ENCODE measurements at places on chromosomes 4 and X.

DNA sequence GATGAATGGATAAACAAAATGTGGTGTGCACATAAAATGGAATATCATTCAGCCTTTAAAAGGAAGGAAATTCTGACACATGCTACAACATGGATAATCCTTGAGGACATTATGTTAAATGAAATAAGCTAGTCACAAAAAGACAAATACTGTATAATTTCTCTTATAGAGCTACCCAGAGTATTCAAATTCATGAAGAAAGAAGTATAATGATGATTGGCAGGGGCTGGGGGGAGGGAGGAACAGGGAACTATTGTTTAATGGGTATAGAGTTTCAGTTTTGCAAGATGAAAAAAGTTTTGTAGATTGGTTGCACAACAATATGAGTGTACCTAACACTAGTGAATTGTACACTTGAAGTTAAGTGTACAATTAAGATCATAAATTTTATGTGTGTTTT lies 153.9 kb upstream of the STK26 start:
- no peak for DNase-seq

GRCh38 chr4:117549524-117549923 lies 464.1 kb upstream of the TRAM1L1 start:
- no peak for DNase-seq

- no peak for DNase-seq
Observed at GRCh38 chr4:38738940-38739803, 43.6 kb downstream of the TLR10 start.

- no peak for DNase-seq
Observed at GRCh38 chr4:2913168-2913567, 50.0 kb downstream of the NOP14 start.

DNA sequence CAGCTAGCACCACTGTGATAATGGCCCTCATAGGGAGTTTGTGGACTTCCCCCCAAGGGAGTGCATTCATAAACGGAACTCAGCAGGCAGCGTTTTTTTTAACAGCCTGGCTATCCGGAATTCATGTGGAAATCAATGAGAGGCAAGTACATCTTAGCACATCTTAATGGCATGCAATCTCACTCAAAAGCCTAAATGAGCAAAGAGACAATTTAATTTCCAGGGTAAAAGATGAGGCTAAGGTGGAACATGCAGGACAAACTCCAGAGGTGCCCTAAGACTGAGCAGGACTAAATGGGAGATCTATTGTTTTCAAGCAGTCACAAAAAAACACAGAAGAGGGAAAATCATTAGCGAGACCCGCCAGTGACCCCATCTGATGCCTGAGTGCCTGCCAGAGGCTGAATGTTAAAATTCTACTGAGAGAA lies 243.5 kb upstream of the KCNIP4 start:
- DNase-seq: no peak

- no peak for DNase-seq
Observed at GRCh38 chr4:123257591-123257990, 139.0 kb upstream of the SPRY1 start.

- DNase-seq: no peak
Observed at GRCh38 chr4:27005501-27005900, 144.9 kb downstream of the STIM2 start.

- DNase-seq: no peak
Observed at GRCh38 chr4:139454111-139455045, at the start of gene RAB33B. TSS of gene RAB33B (plus strand) at chr4:139454121. CDS start at chr4:139454196, 75 bp downstream.

DNA sequence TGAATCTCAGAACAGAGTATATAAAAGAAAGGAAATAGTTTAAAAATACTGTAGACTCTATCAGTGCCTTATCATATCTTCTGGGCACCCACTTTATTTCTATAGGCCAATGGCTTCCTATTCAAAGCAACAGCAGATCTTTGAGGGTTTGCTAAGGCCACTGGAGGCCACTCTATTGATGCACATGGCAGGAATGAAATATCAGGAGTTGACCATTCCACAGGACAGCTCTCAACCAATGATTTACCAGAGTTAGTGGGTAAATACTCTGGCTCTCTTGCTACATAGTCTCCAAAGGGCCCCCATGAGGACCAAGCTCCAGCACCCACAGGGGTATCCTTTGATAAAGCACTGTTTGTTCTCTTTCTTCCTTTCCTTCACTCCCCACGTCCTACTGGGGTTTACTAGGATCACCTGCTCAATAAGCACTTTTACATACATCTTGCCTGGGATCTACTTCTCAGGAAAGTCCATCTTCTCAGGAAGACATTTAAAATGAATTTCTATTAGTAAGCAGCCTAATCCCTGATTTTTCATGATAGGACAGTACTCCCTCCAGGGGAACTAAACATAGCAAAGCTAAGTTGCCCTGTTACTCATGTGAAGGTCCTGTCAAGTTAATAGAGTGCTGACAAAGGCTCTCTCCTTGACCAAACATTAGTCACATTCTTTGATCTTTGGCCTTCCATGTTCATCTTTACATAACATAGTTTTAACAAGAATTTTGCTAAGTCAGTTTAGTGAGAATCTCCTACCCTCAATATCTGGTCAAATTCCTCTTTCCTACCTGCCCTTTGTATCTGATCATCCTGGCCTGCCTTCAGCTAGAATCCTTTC lies 459.7 kb downstream of the GRXCR1 start:
- DNase-seq: no peak

GRCh38 chrX:135213200-135213844 lies 38.5 kb upstream of the ETDA start:
- no peak for DNase-seq

DNA sequence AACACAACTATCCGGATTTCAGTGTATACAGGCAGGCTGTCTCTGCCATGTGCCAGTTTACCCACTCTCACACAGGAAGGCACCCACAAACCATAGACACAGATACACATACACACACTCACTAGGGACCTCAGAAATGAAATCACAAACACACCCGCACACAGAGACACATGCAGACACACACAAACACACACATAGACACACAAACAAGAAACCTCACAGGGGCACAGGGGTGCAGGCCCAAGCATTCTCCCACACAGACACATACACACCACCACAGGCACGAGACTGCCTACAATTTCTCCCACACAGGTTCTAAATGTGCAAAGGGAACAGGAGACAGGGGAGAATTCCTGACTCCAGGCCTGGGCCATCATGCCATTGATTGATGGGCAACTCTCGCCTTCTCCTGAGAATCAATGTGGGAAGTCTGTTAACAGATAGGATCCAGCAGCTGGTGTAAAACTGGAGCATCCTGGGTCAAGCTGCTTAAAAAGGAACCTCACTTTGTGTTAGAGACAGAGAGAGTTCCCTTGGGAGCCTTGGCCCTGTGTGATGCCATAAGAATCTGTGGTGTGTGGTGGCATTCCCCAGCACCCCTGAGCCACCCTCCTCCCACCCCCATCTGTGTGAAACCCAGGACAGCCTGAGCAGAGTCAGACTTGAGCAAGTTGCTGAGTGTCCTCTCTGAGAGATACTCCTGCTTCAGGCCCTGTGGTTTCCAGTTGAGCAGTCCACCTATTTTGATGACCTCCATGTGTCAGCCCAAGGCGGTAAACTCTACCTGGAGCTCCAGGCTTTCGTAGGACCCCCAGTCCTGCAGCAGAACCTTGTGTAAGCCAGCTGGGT lies 33.9 kb downstream of the NBDY start:
- no peak for DNase-seq

GRCh38 chr4:19583827-19584569 lies 667.7 kb upstream of the SLIT2 start:
- no peak for DNase-seq

DNA sequence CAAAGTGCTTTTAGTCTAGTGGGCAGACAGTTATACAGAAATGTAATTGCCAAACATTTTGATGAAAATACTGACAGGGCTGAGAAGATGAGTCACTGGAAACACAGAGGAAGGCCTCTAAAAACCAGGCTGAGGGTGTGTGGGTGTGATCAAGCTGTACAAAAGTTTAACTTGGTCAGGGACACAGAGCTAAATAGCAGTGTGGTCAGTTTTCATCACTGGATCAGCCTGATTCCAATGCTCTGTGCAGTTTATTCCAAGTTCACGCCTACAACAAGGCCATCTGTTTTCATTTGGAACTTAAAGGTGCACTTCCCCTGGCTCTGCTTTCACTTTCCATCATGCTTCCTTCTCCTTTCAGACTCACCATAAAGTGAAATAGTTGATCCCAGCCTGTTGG lies 10.6 kb downstream of the CENPVL3 start:
- no peak for DNase-seq

DNA sequence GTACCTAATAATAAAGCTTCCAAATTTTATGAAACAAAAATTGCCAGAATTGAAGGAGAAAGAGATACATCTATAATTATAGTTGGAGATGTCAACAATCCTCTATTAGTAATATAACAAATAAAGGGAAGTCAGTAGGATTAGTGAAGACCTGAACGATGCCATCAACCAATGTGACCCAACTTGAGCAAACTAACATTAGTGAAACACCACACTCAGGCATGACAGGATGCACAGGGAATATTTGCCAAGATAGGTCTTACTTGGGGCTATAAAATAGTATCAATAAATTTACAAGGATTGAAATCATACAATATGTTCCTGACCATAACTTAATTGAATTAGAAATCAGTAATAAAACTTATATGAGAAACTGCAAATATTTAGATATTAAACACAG lies 12.0 kb downstream of the SPON2 start:
- no peak for DNase-seq

DNA sequence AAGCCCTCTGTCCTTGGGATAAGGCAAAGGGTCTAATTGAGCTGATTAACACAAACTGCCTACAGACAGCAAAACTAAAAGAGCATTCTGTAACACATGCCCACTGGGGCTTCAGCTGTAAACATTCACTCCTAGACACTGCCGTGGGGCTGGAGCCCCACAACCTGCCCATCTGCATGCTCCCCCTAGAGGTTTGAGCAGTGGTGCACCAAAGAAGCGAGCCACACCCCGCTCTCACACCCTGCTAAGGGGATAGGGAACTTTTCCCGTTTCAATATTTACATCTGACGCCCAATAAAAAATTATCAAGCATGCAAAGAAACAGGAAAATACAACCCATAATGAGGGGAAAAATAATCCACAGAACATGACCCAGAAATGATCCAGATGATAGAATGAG lies 46.9 kb upstream of the HSD17B10 start:
- no peak for DNase-seq

GRCh38 chrX:87299563-87300160 lies 217.9 kb upstream of the KLHL4 start:
- no peak for DNase-seq

DNA sequence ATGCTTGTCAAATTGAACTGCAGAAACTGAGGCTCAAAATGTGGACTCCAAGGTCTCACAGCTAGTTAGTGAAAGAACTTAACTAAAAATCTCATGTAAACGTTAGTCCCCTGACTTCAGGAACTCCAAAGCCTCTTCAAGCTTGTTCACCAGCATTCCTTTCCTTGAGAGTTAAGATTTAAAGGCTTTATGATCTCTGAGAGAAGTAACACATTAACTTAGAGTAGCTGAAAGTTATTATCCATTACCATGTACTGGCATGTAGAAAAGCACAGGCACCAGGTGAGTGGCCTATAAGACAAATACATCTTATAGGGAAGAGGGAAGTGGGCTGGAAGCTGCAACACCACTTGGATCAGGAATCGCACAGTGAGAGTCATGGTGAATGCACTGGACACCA lies 15.3 kb downstream of the PARM1 start:
- no peak for DNase-seq

GRCh38 chr4:18241727-18242126 lies 220.2 kb upstream of the LCORL start:
- DNase-seq: no peak

DNA sequence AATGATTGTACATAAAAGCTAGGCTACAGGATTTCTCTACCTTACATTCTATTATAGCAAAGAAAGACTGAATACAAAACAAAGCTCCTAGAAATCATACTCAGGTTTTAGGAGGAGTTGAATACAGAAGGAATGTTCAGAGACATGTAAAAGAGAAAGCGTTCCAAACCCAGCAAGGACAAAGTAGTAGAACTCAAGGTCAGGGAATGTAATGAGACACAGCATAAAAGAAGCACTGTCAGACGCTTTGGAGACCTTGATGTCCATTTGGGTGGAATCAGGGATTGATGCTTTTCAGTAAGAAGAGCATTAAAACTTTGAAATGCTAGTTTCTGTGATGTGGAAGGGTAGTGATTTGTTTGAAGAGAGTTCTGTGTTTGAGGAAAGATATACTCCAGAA lies 303.6 kb downstream of the PCDH7 start:
- no peak for DNase-seq
